ENCODE measurements at places on chromosomes 11 and 22.

- DNase-seq: no peak
Observed at GRCh38 chr11:125110506-125110905, 920 bp downstream of the TMEM218 start.

DNA sequence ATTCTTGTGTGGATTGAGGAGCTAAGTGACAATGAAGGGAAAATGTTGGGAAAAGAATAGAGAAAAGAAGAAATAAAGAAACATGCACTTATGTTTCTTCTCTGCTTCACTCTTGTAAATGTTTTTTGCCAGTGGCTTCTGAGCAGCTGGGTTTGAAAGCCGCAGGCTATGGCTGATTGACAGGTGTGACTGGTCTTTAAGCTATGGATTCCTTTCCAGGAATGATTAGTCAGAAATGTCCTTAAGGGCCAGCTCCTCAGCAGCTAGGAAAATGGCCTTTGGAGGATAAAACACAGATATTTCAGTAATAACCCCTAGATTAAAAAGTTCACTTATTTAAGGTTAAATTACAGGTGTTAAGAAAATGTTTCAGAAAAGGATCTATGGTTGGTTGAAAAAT is 6.5 kb upstream of the USP28 start:
- no peak for DNase-seq

- no peak for DNase-seq
Observed at GRCh38 chr11:58485961-58486360, 21.9 kb downstream of the OR5B21 start.

- DNase-seq: no peak
Observed at GRCh38 chr22:43860831-43861230, 1.5 kb downstream of the SULT4A1 start.

DNA sequence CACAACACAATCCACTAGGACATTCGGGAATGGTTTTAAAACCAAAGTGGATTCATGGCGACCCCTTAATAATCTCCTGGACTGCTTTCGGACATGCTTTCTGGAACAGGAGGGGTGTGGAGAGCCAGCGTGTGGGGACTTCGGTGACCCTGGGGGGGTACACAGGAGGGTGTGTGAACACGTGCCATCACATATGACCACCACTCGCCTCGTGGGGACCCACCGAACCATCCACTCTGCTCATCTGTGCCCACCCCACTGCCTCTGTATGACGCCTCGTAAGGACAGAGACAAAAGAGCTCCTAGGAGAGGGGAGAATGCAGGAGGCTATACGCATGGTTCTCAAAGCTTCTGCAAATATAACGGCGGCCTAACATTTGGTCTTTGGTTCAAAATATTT is 8.9 kb downstream of the LTO1 start:
- DNase-seq: no peak

- no peak for DNase-seq
Observed at GRCh38 chr11:116930586-116930985, 93.2 kb upstream of the APOA1 start.

GRCh38 chr11:96188243-96189006 is 154.6 kb downstream of the MAML2 start:
- peak; percentile 56 for DNase-seq

DNA sequence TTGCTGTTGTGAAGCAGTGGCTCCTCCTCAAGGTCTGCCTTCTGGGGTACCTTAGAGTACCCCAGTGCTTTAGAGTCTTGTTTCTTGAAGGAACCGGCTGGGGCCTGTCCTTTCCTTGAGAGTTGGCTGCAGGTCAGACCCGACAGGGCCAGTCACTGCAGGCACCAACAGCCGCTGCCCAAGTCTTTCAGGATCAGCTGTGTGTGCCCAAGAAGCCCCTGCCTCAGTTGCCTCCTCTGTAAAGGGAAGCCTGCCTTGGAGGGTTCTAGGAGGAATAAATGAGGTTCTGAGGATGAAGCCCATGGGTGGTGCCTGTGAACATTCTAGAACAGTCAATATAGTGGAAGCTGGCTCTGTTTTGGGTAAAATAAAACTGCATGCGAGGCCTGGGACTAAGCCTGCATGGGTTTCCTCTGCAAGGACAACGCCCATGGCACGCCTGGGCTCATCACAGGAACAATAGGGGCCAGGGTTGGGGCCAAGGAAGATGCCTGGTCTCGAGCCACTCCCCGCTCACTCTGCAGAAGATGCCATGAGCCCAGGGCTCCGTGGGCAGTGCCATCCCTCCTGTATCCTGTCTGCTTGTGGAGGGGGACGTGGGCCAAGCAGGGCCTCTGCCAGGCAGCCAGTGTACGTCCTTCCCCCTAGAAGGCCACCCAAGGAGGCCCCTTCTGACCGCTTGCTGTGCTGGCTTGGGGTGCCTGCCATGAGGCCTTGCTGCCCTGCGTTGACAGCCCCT is 81.6 kb downstream of the MED15 start:
- DNase-seq: no peak

DNA sequence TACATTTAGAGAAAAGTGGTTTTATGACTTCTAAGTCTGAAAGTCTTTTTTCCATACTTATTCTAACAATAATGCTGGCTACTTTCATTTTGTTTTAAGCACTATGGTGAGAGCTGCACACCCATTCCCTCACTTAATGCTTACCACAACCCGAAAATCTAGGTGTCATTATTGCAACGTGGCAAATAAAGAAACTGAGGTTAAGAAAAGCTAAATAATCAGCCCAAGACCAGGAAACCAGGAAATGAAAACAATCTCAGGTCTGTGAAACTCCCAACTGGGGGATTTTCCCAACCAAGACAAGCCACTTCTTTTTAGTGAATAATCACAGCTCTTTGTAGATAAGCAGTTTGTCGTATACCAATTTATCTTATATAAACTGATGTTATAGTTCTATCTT is 126.3 kb downstream of the SLC1A2 start:
- no peak for DNase-seq

DNA sequence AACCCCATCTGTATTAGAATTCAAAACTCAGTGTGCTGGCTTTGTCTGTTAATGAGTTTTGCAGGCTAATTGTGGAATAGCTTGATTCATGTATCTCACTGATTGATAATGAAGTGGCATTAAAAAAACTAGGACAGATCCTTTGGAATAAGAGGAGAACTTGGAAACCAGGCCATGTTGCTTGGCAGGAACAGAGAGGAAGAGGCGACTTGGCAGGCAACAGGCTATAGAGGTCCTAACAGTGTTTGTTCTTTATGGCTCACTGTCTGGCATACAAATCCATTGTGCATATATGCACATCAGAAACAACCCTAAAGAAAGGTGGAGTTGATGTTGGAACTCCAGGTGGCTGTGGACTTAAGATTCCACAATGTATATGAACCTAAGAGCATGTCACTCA is 17.4 kb upstream of the OR9I1 start:
- DNase-seq: no peak

DNA sequence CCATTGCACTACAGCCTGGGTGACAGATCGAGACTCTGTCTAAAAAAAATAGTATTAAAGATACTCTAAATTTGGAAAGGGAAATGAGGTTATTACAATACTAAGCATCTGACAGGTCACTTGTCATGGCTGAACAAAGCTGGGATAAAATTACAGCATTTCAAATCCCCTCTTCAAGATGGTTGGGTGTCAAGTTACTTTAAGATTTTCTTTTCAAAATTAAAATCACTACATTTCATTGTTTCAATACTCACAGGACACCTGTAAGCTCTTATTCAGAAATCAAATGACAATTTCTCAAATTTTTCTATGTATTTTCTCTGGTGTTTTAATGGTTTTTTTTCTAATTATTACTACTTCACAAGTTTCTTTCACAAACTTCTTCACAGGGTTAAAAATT is 5.7 kb downstream of the TAF1D start:
- no peak for DNase-seq

DNA sequence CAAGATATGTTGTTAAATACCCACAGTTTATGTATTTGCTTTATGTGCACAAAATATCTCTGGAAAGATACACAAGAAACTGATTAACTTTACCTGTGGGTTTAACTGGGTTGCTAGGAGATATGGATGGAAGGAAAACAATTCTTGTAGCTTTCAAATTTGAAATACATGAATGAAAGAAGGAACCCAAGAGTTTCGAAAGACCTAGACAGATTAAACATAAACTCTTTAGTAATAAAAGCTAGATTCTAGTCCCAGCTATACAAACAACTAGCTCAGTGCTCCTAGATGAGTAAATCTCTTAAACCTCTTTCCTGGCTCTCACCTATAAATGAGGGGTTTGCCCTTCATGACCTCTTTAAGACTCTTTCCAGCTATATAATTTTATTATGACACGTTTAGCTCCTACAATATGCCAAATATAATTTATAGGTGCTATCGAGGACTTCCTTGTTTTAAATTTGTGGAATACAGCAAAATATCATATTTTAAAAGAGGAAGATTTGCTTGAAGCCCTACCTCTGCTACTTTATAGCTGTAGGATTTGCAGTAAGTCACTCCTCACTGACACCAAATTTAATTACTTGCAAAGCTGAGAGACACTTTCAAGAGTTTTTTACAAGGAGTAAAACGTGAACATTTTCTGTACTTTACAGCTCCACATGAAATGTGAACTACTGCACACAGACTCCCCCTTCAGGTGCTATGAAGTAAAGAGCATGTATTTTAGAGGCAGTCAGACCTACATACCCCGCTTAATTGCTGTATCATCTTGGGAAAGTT is 50.7 kb downstream of the RRAS2 start:
- DNase-seq: peak; percentile 20

DNA sequence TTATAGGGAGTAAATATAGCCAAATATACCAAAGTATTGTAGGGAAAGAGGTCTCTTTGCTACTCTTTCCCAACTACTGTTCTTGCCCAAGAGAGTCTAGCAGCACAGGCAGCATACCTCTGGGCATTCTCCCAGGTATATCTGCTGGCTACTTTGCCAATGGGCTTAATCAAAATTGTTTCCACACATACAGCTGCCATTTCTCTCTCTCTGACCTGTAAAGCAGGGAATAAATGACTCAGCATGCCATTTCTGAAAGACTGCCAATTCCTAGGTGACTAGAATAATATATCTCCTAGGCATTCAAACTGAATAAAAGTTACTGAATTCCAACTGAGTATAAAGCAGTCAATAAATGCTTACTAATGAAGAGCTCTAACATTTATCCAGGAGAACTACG is 44.6 kb downstream of the RDX start:
- DNase-seq: peak; percentile 24

DNA sequence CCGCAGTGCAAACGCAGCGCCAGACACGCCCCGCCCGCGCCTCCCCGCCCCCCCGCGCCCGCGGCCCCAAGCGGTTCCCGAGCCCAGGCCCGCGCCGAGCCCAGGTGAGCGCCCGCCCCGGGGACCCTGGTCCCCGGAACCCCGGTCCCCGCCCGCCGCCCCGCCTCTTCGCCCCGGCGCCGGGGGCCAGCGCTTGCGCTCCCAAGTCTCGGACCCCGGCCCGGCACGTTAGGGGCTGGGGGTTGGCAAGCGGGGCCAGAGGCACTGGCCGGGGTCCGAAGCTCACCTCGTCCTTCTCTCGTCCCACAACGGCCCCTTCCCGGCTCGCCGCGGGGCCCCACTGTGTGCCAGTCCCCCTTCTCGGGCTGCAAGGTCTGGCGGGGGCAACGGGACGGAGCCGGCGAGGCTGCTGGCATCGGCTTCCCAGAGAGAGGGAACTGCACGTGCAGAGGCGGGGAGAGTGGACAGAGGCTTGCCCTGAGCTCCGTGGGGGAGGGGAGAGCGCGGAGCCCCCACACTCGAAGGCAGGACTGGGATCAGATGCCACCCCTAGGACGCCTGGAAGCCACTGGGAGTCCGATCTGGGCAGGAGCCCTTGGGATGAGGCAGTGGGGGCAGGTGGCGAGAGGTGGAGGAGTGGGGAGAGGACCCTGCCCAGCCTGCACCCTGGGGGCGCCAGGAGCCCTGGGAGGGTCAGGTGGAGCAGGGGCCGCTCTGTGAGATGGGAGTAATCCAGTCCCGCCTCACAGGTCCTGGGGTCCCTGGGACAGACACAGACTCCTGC is 1.8 kb upstream of the AIFM3 start:
- no peak for DNase-seq

- no peak for DNase-seq
Observed at GRCh38 chr11:78230161-78230877, 41.6 kb downstream of the USP35 start.

DNA sequence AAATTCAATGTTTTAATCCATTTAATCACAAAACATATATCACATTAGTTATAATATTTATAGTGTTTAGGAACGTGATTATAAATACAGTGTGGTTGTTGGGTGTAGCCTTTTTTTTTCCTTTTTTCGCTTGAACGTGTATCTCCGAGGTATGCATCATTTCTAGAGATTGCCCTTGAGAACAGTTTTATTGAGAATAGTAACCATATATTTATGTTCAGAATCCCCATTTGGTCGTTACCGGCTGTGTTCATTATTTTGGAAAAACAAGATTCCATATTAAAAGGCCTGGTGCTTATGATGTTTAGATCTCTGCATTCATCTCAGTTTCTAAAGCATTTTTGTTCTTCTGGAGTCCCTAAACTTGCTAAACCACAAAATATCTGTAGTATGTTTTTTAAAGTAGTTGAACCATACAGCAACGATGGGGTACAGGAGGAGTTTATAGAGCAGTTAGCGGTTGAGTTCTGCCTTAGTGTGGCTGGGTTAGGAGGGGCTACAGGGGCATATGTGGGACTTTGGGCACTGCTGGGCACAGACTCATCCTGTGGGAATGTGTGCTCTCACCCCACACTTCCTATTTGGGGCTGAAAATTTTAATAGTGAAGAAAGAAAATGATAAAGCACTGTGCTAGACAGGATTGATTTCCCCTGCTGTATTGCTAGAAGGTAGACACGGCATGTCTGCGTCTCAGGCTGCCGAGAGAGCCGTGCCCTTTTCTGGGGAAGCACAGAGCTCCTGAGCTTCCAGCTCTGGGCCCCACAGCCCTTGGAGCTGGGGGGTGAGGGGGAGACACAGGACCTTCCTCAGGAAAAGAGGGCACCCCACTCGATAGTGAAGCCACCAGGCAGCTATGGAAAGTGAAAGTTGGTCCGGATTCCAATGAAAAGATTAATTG is 81.5 kb upstream of the PPARA start:
- no peak for DNase-seq

All from HFF-Myc (cell line).